Esophagus mucosa (tissue), 1 donor: ENCODE measurements at places on chromosomes 7 and 10. TPM values are rescaled to one million over a fixed set of nuclear protein-coding genes. Genes with fewer than 3 reads are reported as not detected.
A peak's percentile ranks its signal among the peaks of the same experiment; 100 is the strongest.

GRCh38 chr7:153090209-153090608, 330.7 kb downstream of the ACTR3B start:
- no peak for ATAC-seq

- ATAC-seq, result no peak
These were observed 109.7 kb downstream of the GNAI1 start for GRCh38 chr7:80244206-80244916.

DNA sequence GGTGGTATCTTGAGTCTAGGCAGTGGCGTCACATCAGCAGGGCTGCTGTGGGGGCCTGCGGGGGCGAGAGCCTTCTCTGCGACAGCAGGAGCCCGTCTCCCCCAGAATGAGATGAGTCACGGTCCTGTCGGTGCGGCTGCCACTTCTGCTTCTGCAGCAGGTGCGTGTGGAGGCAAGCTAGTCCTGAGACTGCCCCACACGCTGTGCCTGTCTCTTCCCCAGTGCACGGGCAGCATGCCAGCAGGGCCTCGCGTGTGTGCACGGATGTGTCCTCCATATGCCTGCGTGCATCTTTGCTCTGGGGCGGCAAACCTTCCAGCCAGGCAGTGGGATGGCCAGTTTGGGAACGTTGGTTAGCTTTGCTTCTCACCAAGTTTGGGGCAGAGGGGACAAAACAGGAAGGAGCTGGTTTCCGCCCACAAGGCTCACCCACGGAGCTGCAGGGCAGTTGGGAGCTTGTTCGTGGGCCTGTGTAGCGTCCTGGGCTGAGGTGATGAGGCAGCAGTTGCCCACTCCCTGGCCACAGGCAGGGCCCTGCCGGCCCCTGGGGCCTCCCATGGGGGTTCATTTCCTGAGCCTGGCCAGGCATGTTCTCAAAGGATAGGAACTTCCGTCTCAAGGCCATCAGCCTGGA, 60.8 kb upstream of the PPIF start:
- peak; percentile 76 for ATAC-seq

GRCh38 chr10:132223156-132223590, 36.4 kb downstream of the DPYSL4 start:
- peak; percentile 90 for ATAC-seq

DNA sequence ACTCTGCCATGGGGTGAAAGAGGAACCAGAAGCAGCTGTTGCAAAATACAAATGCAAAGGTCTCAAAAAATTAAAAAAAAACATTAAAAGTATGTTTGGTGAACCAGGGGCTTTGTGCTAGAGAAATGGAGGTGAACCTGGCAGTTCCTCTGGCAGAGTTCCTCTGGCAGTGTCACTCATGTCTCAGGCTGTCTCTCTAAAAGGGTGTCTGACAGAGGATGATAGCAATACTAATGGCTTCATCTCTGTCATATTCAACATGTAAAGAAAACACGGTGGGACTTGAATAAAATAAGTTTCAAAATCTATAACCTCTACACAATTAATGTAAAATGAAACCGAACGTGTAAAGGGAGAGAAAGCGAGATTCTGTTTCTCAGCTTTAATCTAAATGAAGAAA, 375.7 kb upstream of the VWC2 start:
- ATAC-seq, result no peak

DNA sequence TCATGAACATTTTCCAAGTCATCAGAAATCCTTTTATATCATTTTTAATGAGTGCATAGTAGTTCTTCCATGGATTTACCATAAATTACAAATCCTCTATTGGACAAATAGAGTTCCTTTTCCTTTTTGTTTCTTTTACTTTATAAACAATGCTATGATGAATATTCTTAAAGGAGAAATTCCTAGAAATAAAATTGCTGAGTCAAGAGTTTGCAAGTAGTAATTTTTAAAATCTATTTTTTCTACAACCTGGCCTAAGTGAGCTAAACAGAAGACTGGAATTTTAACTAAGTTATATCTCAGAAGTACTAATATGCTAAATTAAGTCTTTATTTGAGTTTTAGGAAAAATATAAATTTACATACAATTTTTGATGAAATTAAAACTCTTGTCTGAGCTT, 38.8 kb downstream of the PLEKHA1 start:
- ATAC-seq, result no peak

GRCh38 chr7:68718097-68718551, 880.2 kb upstream of the AUTS2 start:
- ATAC-seq, result no peak

Gene SYNPO2L
- 0.84 TPM for total RNA-seq

DNA sequence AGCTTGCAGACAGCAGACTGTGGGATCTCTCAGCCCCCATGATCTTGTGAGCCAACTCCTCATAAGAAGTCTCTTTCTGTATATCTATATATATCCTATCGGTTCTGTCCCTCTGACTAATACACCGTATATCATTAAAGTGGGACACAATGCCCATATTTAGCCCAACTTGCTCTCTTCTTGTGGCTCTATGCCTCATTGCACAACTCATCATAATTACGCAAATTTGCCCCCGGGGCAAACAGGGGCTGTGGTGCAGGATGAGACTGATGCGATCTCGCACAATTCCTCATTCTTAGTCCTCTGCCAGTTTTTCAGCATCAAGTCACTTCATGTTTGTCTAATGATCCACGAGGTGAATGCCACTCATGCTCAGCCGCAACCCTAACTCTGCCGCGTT, 183.2 kb downstream of the PRPF18 start:
- peak; percentile 83 for ATAC-seq

Gene CARD11
- total RNA-seq, result 0.80 TPM

DNA sequence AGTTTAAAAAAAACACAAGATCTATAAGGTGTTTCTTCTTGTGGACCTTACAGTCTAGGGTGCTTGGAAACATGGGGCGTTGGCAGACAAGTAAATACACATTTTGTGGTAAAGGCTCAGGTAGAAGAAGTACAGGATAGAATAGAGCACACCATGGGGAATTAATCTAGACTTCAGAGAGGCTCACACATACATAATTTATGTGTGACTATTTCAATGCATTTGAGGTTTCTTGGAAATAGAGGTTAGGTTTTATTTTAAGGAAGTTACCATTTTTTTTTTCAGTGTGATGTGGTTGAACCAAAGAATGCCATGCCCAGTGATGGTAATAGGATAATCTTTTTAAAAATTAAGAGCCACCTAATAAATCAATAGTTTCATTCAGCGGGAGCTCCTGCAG, 12.8 kb downstream of the CFTR start:
- no peak for ATAC-seq

DNA sequence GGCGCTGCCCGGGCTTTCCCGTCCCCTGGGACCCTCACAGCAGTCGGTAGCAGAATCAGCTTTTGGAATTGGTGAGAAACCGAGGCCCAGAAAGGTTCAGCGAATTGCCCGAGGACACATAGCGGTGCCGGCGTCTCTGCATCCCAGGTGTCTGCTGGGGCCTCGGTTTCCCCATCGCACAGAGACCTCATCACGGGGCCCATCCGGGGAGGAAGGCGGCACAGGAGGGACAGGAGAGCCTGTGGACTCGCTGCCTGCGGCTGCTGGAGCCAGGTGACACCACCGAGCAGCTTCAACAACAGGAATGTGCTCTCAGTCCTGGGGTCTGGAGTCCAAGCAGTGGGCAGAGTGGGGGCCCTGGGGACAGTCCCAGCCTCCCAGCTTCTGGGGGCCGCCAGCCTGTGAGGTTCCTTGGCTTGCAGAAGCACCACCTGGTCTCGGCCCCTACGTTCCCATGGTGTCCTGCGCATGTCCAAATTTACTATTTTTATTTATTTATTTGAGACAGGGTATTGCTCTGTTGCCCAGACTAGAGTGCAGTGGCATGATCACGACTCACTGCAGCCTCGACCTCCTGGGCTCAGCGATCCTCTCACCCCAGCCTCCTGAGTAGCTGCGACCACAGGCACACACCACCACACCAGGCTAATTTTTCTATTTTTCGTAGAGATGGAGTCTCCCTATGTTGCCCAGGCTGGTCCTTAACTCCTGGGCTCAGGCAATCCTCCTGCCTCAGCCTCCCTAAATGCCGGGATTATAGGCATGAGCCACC, 539 bp upstream of the COX19 start:
- ATAC-seq, result peak; percentile 6

GRCh38 chr7:128763541-128763940, 12.1 kb downstream of the OPN1SW start:
- ATAC-seq, result no peak

- no peak for ATAC-seq
These were observed 189.9 kb downstream of the PPP1R9A start for GRCh38 chr7:95097291-95097690.

Gene TRPV5
- not detected for total RNA-seq

Gene FOXP2
- total RNA-seq, result 5.0 TPM

Gene EN2
- total RNA-seq, result not detected

GRCh38 chr7:69659983-69660382, 61.7 kb downstream of the AUTS2 start:
- no peak for ATAC-seq

DNA sequence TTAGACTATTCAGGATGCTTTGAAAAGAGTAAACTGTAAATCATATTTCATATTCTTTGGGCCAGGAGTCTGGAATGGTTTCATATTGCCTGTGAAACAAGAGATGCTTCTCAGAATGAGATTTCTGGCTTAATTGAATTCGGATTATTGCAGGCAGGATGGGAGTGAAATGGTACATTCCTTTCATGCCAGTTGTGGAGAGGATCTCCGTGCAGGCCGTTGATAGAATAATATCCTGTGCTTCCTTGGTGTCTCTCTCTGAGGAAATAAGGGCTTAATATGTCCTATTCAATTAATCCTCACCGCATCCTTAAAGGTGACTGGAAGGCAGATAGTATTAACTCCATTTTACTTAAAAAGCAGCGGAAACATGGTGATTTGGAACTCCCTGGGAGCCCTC, 56.6 kb downstream of the CUX1 start:
- no peak for ATAC-seq

- ATAC-seq, result peak; percentile 92
These were observed 121.9 kb downstream of the SMURF1 start for GRCh38 chr7:99021941-99022560.

Gene SOSTDC1
- total RNA-seq, result 1.9 TPM

GRCh38 chr10:132962623-132963429, 20.5 kb upstream of the CFAP46 start:
- no peak for ATAC-seq

- ATAC-seq, result peak; percentile 67
These were observed 2.5 kb upstream of the ACBD5 start for GRCh38 chr10:27242951-27243551.

DNA sequence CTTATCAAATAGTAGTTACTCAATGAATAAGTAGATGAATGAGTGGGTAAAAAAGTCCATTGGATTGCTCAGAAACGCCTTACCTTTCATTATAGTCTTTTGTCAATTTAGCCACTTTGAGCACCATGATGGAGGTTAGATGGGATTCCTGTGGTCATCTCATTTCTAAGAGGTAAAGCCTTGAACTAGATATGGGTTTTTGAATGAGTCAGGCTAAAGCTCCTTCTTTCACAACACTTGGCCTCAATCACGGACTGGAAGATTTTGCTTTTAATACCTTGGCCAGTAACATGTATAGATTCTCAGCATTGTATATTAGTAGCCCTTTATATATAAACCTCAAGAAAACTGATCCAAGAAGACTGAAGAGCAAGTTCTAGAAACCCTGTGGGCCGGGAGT, 99.7 kb upstream of the CCDC6 start:
- ATAC-seq, result no peak

DNA sequence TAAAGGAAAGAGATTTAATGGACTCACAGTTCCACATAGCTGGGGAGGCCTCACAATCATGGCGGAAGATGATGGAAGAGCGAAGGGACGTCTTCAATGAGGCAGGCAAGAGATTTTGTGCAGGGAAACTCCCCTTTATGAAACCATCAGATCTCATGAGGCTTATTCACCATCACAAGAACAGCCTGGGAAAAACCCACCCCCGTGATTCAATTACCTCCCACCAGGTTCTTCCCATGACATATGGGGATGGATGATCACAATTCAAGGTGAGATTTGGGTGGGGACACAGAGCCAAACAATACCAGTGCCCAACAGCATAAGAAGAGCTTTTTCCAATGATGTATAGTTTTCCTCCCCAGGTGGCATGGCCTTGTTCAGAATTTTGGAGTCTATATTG, 11.2 kb upstream of the C7orf33 start:
- no peak for ATAC-seq

- ATAC-seq, result no peak
These were observed 277.4 kb downstream of the CCSER2 start for GRCh38 chr10:84605802-84606201.

GRCh38 chr10:43222210-43222720, 44.6 kb downstream of the RASGEF1A start:
- ATAC-seq, result no peak

GRCh38 chr7:94414481-94414880, 19.8 kb downstream of the COL1A2 start:
- no peak for ATAC-seq

- ATAC-seq, result no peak
These were observed 4.6 kb upstream of the EIF3B start for GRCh38 chr7:2350055-2350454.

DNA sequence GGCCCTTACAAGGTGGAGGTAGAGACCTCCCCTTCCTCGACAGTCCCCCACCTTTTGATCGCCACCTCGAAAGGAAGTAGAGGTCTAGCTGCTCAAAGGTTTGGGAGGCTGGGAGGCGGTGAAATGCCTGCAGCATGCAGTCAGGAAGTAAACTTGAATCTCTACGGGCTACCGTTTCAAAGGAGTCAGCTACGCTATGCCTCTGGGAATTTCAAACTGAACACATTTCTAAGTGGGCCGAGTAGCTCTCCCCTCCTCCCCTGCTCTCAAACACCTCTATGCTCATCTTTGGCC, 68.0 kb downstream of the CXCL12 start:
- no peak for ATAC-seq

Gene DNAJC12
- total RNA-seq, result 0.16 TPM

- no peak for ATAC-seq
These were observed 267.9 kb upstream of the TCERG1L start for GRCh38 chr10:131579251-131580071.

Gene SFTPD
- total RNA-seq, result 2.0 TPM

Gene TFAM
- 19.9 TPM for total RNA-seq

GRCh38 chr10:43383204-43383971, 12.0 kb downstream of the FXYD4 start:
- peak; percentile 30 for ATAC-seq

- ATAC-seq, result no peak
These were observed 565.7 kb upstream of the ANKRD30A start for GRCh38 chr10:36559412-36560400.
